Frontal cortex (tissue), 4 donors: ENCODE measurements at places on chromosomes 16 and 17. TPM values are rescaled to one million over a fixed set of nuclear protein-coding genes. Genes with fewer than 3 reads are reported as not detected.

DNA sequence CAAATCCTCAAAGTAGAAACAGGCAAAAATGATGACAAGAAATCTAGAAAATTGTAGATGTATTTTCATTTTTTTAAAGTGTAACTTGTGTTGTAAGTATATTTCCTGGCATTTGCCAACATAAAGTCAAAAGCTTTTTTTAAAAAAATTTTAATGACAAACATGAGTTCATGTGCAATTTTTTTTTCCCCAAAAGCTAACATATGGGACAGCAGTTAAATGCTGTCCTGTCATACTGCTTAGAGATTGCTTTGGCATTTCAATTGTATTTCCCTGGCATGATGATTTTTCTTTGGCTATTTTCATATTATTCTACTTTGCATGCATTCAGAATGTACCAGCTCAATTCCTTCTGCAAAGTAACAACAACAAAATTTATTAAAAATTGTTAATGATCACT, 24.5 kb upstream of the CPPED1 start:
- DNase-seq, result no peak

The SLC47A2 gene
- under 0.01 TPM for total RNA-seq

The ATP2A1 gene
- not detected for total RNA-seq

DNA sequence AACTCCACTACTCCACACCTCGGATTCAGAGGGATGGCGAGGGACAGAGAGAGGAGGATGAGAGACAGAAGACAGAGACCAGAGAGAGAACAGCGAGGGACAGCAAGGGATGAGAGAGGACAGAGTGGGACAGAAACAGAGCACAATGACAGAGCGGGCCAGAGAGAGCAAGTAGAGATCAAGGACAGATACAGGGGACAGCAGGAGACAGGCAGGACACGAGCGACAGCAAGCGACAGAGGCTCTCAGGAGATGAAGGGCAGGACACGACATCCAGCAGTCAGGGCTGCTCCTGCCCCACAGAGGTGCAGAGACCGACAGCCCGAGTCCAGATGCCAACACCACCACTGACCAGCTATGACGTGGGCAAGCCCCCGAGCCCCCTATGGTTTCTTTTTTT, 14.9 kb downstream of the CORO7 start:
- no peak for DNase-seq

The TNFSF13 gene
- 1.2 TPM for total RNA-seq

DNA sequence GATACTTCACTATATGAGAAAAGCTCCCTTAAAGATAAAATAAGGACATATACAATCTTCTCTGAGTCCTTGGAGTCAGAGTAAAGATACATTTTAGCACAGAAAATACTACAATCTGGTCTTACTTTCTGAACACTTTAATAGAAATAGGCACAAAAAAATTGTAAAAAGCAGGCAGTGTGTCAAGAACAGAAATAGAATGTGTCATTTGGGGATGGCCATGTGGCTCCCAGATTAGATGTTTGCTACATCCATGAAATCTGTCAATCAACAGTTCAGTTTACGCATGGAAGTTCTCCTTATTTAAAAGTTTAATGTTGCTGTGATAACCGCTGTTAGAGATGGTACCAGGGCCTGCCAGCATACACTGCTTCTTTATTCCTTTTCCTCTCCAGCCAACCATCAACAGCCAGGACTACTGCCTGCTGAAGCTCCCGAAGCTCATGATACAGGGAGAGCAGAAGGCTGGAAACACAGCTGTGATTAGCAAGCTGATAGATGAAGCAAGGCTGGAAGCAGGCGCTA, 278.5 kb downstream of the CEP112 start:
- DNase-seq, result no peak

DNA sequence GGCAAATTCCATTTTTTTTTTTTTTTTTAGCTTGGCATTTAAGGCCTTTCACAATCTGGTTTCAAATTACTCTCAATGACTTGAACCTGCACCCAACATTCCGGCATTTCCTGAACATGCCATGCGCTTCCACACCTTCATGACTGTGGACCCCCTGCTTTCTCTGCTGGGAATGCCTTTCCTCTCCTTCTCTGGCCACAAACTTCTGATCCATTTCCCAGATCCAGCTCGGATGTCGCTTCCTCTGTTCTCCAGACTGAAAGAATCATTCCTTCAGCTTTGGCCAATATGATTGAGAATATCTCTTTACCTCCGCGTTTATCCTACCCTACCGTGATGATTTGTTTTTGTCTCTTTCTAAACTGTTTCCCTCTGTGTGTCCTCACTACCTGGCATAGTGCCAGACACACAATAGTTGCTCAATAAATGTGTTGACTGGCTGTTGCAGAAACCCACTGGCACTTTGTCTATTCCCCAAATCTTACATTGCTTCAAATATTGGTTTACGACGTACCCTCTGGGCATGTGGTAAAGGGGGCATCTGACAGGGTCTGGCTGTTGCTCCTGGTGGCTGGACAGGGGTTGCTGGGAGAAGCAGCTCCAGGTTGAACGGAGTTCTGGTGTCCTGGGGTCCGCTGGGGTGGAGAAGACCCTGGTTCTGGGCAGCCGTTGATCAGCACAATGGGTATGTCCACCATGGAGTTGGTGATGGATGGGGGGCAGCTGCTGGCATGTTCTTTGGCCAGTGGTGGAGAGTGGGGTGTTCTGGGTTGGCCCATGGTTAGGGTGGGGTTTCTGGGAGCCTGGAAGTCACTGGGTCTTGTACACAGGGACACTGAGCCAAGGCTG, 14.7 kb downstream of the TNS4 start:
- DNase-seq, result no peak

DNA sequence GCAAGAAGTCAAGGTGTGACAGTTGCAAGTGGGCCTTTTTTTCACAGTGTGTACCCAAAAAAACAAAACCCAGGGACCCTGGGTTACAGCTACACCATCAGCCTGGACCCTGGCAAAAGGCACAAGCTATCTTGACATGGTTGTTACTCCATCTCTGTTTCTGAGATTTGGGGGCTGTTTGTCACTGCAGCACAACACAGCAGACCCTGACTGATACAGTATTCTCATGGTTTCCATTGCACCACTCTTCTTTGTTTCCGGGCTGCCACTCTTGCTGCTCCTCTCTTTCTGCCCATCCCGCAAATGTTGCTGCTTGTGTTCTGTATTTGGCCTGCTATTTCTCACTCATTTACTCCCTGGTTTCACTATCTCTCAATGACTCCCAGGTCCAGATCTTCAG, 55.2 kb downstream of the C16orf78 start:
- no peak for DNase-seq

The EVI2B gene
- total RNA-seq, result not detected

The CACNG1 gene
- under 0.01 TPM for total RNA-seq

GRCh38 chr16:19363740-19364139, 53.9 kb upstream of the TMC5 start:
- no peak for DNase-seq

The AHSP gene
- 22.0 TPM for total RNA-seq

DNA sequence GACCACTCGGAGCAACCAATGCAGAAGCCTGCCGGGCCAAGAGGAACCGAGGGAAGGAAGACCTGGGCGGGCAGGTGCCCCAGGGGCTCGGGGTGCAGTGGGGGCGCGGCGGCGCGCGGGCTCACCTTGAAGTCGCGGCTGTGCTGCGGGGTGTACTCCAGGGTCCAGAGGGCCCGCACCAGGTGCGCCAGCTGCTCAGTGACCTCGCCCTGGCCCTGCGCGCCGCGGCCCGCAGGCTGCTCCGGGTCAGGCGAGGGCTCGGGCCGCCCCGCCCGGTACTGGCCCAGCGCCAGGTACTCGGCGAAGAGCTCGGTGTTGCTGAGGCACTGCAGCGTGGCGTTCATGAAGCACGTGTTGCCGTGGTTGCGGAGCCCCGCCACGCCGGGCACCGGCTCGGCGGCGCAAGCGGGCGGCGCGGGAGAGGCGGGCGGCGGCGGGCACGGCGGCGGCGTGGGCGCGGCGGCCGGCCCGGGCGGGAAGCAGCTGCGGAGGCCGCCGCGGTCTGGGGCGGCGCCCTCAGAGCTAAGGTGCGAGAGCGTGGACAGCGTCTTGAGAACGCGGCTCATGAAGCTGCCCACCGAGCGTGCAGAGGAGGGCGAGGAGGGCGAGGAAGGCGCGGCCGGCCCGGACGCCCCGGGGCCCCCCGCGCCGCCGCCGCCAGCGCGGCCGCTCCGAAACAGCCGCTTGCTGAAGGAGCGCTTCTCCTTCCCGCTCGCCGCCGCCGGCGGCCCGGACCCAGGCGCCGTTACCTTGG, 562 bp downstream of the USP31 start:
- DNase-seq, result peak; percentile 73

- DNase-seq, result no peak
These were observed 131.7 kb downstream of the FOXL1 start for GRCh38 chr16:86709902-86710601.

The PRSS53 gene
- 1.6 TPM for total RNA-seq

The NPTX1 gene
- total RNA-seq, result 6.1 TPM

The VASN gene
- 1.6 TPM for total RNA-seq

GRCh38 chr16:84889066-84889465, 69.3 kb downstream of the CRISPLD2 start:
- DNase-seq, result no peak

The TAC4 gene
- not detected for total RNA-seq

DNA sequence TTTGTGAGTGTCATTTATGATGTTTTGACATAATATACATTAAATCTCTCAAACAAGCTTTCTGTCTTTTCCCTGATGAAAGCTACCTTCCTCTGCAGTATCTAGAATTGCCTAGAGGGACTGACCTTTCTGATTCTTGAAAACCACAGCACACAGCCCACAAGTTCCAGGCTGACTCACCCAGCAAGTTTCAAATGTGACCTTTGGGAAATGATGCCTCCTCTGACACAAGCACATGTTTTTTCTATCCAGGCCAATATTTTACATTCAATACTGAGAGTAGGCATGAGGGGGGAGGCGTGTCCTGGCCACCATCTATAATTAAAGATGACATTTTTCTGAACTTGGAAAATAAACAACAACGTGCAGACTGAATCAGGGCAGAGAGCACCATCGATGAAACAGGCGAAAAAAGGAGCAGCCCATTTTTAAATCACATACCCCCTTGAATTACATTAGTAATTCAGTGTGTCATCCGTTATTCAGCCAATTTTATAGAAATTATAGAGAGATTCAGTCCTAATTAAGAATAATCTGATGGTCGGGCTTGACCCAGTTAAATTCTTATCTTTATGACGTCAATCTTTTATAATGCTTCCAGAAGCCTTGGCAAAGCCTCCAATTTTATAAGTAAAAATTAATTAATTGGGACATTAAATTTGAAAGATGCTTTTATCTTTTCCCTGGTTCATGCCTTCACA, 292.6 kb upstream of the CDH11 start:
- no peak for DNase-seq

DNA sequence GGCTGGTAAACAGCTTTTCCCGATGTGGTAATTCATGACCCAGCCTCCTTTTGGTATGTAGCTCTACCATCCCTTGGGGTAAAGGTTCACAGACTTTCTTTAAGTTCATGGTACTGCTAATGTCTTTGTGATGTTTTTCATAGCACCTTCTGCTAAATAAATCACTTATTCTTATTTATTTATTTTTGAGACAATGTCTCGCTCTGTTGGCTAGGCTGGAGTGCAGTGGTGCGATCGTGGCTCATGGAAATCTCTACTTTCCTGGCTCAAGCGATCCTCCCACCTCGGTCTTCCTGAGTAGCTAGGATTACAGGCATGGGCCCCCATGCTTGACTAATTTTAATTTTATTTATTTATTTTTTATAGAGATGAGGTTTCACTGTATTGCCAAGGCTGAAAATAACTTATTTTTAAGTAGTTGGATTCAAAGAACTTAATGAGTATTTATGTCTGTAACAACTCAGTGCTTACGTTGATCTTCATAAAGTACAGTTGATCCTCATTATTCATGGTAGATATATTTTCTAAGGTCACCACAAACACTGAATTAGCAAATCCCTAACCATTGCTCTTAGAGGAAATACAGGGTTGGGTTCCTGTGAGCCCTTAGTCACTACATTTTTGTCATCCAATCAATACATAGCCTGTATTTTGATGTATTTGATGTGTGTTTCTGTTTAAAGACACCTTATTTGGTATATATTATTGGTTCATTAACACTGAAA, 97.1 kb downstream of the SHISA9 start:
- no peak for DNase-seq

GRCh38 chr17:80824549-80825470, 166.8 kb upstream of the CHMP6 start:
- no peak for DNase-seq

The MPP2 gene
- 13.9 TPM for total RNA-seq

DNA sequence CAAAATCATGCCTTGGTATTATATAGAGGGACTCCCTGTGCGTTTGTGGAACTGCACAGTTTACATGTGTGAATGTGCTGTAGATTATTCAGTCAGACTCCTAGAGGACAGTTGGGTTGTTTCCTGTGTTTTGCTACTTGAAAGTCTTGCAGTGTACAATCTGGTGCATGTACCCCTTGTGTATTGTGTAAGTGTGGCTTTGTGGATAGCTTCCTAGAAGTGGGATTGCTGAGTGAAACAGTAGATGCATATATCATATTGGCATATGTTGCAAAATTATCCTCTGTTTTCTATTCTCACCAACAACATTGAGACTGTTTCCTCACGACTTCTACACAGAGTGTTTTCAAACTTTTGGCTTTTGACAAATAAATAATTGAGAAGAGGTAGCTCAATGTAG, 263.7 kb downstream of the MAP2K6 start:
- no peak for DNase-seq
